HCT116 (cell line): ENCODE measurements at places on chromosomes 7 and 10. TPM values are rescaled to one million over a fixed set of nuclear protein-coding genes. Genes with fewer than 3 reads are reported as not detected.

DNA sequence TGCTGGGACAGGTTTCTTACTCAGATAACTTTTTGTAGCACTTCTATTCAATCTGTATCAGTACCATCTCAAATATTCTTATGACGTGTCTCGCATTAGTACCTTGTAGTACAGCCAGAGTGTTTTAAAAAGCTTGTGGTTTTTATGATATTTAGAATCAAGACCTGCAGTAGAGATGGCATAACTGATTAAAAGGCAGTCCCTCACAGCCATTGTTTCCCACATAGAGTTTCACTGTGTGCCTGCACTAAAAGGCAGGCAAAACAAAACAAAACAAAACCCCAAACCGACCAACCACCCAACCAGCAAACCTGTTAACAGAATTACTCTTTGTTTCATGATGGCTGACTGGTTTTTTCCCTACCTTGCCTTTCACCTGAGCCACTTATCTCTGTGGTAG, 221.3 kb upstream of the DGKB start:
- no peak overlapping the region for H3K27ac ChIP-seq
- H3K36me3 ChIP-seq: no peaks in the 10 kb centered on the region
- no peak overlapping the region for H3K4me3 ChIP-seq
- DNase-seq: no peak
- no peaks in the 10 kb centered on the region for H3K4me1 ChIP-seq

- no peaks in the 10 kb centered on the region for H3K4me1 ChIP-seq
- no peak overlapping the region for H3K4me3 ChIP-seq
- H3K27me3 ChIP-seq: peaks cover 55% of the 10 kb centered on the region
- no peak overlapping the region for H3K27ac ChIP-seq
Measured at GRCh38 chr10:127552446-127552845, 3.3 kb downstream of the NPS start.

DNA sequence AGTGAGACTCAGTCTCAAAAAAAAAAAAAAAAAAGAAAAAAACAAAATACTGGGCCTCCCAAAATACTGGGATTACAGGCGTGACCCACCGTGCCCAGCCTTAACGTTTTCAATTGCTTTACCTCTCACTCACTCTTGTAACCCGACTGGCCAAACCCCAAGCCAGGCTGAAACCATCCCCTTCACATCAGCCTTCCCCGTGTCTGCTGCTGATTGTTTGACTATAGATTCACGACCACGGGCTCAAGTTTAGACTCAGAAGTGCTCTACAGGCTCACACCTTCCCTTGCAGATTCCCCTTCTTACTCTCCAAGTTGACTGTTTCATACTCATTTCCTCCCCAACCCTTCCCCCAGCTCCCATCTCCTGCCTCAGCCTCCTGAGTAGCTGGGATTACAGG, 22.3 kb downstream of the TYW1 start:
- no peak for DNase-seq
- H3K27ac ChIP-seq: no peak overlapping the region
- peaks cover 12% of the 10 kb centered on the region for H3K36me3 ChIP-seq
- no peak overlapping the region for H3K4me3 ChIP-seq

GRCh38 chr7:131139462-131139861, 188.2 kb upstream of the MKLN1 start:
- no peak overlapping the region for H3K4me3 ChIP-seq
- H3K27ac ChIP-seq: no peak overlapping the region
- no peak for DNase-seq

GPR141 gene
- total RNA-seq: not detected

DNA sequence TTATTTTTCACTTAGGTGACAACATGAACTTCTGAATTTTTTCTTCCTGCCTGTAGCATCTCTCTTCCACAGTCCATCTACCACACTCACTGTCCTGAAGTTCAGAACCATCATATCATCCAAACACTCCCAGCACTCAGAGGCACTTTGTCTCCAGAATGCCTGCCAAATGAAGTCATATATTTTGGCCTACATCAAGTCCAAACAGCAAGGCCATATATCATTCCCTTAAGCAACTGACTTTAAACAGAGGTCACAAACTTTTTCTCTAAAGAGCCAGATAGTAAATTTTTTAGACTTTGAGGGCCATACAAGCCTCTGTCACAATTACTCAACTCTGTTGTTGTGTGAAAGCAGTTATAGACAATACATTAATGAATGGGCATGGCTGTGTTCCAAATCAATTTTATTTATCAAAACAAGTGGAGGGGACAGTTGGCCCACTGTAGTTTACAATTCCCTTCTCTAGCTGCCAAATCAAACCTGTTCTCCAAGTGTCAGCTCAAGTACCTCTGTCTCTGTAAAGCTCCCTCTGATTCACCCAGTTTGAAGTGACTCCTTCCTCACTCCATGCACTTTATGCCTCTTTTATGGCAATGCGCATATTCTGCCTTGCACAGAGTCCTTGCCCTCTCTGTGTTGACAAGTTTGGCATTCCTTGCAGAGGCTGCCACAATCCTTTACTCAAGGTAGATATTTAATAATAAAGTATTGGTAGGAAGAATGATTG, 305.7 kb downstream of the FZD1 start:
- H3K36me3 ChIP-seq: no peaks in the 10 kb centered on the region
- no peak for DNase-seq
- H3K4me3 ChIP-seq: no peak overlapping the region
- no peaks in the 10 kb centered on the region for H3K27me3 ChIP-seq
- H3K4me1 ChIP-seq: no peaks in the 10 kb centered on the region
- H3K27ac ChIP-seq: no peak overlapping the region

SEC31B gene
- total RNA-seq: 30.9 TPM

GRCh38 chr10:5040010-5040673, 36.5 kb upstream of the AKR1C2 start:
- no peaks in the 10 kb centered on the region for H3K4me1 ChIP-seq
- H3K27me3 ChIP-seq: no peaks in the 10 kb centered on the region
- no peak overlapping the region for H3K27ac ChIP-seq
- H3K36me3 ChIP-seq: no peaks in the 10 kb centered on the region

BLVRA gene
- 29.7 TPM for total RNA-seq

GRCh38 chr7:106717955-106718871, 57.3 kb upstream of the CCDC71L start:
- no peaks in the 10 kb centered on the region for H3K36me3 ChIP-seq
- DNase-seq: peak; percentile 87
- H3K4me1 ChIP-seq: peaks cover 32% of the 10 kb centered on the region
- no peaks in the 10 kb centered on the region for H3K27me3 ChIP-seq
- H3K27ac ChIP-seq: peak overlapping the region; percentile 62; the same call in 1 of the 2 replicates

DNA sequence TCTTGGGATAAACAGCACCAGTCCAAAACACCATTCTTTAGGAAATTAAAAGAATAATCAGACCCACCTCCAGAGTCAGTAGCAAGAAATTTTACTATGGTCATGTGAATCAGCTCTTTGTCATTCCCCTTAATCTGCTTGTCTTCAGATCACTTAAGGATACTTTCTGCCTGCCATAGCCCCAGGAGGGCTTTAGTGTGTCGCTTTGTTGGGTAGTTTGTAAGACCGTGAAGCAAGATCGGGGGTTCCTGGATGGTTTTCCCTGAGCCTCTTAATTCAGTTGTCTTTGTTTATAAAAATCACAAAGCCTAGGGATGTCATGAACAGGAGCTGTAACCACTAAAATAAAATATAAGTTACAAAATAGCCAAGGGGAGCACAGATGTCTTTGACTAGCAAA, 223.6 kb downstream of the RELN start:
- no peaks in the 10 kb centered on the region for H3K4me1 ChIP-seq
- H3K27me3 ChIP-seq: peaks cover 63% of the 10 kb centered on the region
- DNase-seq: no peak
- H3K36me3 ChIP-seq: no peaks in the 10 kb centered on the region
- no peak overlapping the region for H3K4me3 ChIP-seq

DNA sequence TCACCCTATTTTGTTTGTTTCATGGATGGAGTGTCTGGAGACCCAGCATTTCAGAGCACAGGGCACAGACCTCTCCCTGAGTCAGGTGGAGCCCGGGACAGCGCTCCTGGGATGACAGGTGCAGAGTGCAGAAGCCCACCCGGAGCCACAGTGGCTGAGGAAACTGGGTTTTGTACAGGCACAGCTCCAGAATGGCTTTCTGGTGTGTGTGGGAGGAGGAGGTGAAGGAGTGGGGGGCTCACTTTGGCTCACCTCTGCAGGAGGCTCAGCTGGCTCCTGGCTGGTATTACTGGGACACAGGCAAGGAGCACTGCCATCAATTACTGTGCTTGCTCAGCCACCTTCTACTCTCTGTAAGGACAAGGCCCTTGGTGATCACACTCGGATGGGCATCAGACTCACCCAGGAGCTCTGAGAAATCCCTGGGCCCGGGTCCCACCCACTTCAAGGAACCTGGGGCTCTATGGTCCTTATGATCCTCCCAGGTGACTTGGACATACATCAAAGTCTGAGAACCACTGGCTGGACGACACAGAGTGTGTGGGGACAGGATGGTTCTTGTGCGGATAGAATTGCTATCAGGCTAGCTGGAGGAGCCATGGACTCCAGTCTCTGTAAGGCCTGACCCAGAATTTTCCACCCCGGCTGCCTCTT, 221.1 kb upstream of the ZNF32 start:
- H3K36me3 ChIP-seq: no peaks in the 10 kb centered on the region
- no peak overlapping the region for H3K4me3 ChIP-seq
- no peak for DNase-seq
- H3K4me1 ChIP-seq: no peaks in the 10 kb centered on the region
- H3K27me3 ChIP-seq: peaks cover 22% of the 10 kb centered on the region

LRRC61 gene
- 12.0 TPM for total RNA-seq

DNA sequence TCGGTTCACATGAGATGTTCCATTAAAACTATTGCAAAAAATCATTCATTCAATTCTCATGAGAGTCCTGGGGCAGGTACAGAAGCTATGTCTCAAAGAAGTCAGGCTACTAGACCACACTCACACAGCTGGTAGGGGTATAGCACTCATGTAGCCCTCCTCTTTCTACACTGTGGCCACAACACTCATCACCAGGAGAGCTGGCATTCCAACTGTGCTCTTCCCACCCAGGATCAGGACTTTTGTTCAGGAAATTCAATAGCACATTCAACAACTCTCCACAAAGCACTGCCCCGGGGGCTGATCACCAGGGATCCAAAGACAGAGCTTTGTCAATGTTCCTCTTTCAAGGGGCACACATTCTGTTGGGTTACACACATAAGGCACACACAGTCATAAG, 31.0 kb upstream of the C10orf90 start:
- no peak for DNase-seq
- no peak overlapping the region for H3K4me3 ChIP-seq
- H3K27me3 ChIP-seq: peaks cover 69% of the 10 kb centered on the region
- no peak overlapping the region for H3K27ac ChIP-seq

TRPV5 gene
- not detected for total RNA-seq

CHCHD1 gene
- total RNA-seq: 36.6 TPM

GRCh38 chr7:5541087-5541992, 117.7 kb upstream of the TNRC18 start:
- DNase-seq: no peak
- H3K27ac ChIP-seq: no peak overlapping the region
- H3K27me3 ChIP-seq: no peaks in the 10 kb centered on the region

- no peaks in the 10 kb centered on the region for H3K27me3 ChIP-seq
- no peak overlapping the region for H3K4me3 ChIP-seq
- H3K4me1 ChIP-seq: no peaks in the 10 kb centered on the region
- DNase-seq: no peak
Measured at GRCh38 chr10:35165136-35165535, 38.5 kb downstream of the CREM start.

PKD1L1 gene
- 0.17 TPM for total RNA-seq

THSD7A gene
- 0.05 TPM for total RNA-seq

TMEM236 gene
- total RNA-seq: 0.07 TPM

- H3K36me3 ChIP-seq: no peaks in the 10 kb centered on the region
- DNase-seq: no peak
- H3K27me3 ChIP-seq: no peaks in the 10 kb centered on the region
Measured at GRCh38 chr10:17780727-17781126, 28.4 kb upstream of the MRC1 start.

PLAC9 gene
- not detected for total RNA-seq

DNA sequence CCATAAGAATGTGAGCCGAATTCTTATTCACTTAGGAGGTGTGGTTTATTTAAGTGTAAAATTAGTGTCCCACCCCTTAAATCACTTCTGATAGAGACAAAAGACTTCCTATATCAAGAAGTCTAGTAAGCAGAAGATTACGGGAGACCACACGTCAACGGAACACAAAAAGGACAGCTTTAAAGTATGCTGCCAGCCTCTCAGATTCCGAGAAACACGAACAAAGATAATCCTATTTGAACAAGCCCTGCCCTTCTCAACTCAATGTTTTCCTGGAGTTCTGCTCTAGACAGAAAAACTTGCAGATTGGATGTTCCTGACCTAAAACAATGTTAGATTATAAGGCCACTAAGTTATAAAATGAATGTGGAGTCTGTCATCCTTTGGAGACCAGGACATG, 4.9 kb upstream of the MCU start:
- no peaks in the 10 kb centered on the region for H3K36me3 ChIP-seq
- H3K27ac ChIP-seq: no peak overlapping the region

RBM17 gene
- 129 TPM for total RNA-seq

AGAP9 gene
- 7.4 TPM for total RNA-seq

- H3K27me3 ChIP-seq: no peaks in the 10 kb centered on the region
- peak; percentile 38 for DNase-seq
- no peaks in the 10 kb centered on the region for H3K36me3 ChIP-seq
- H3K4me3 ChIP-seq: no peak overlapping the region
- H3K27ac ChIP-seq: no peak overlapping the region
Measured at GRCh38 chr7:129644634-129645230, 33.2 kb downstream of the NRF1 start.

DNA sequence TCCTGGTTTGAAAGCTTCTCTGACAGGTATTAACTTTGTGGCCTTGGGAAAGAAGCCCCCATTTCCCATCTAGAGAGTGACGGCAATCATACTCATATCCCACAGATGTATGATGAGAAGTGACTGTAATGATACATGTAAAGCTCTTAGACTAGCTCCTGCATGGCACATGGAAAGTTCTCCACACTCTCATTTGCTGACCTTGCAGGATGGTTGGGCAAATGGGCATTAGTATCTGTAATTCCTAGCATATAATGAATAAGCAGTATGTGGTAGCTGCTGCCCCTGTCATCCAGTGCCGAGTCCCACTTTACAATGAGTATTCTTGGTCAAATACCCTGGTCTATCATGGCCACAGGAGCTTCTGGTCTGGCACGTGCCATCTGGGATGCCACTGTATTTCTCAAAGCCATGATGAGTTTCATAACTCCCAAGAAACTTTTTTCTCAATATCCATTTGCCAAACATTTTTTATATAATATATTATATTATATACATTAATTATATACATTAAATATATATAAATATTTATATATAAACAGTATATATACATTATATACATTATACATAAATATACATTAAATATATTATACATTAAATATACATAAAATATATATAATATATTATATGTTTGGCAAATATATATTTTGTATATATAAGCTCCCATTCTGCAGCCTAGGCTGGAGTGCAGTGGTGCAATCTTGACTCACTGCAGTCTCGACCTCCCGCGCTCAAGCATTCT, 106.5 kb upstream of the FZD1 start:
- H3K36me3 ChIP-seq: no peaks in the 10 kb centered on the region
- H3K27me3 ChIP-seq: no peaks in the 10 kb centered on the region
- no peak for DNase-seq
- no peak overlapping the region for H3K4me3 ChIP-seq
- H3K4me1 ChIP-seq: no peaks in the 10 kb centered on the region

PLXDC2 gene
- total RNA-seq: 0.20 TPM

- peaks cover 24% of the 10 kb centered on the region for H3K27me3 ChIP-seq
- no peak overlapping the region for H3K4me3 ChIP-seq
- H3K4me1 ChIP-seq: no peaks in the 10 kb centered on the region
- H3K36me3 ChIP-seq: no peaks in the 10 kb centered on the region
Measured at GRCh38 chr10:132951926-132952325, 9.6 kb upstream of the CFAP46 start.

ECD gene
- 25.4 TPM for total RNA-seq
